ENCODE measurements at places on chromosomes 11 and 22.

DNA sequence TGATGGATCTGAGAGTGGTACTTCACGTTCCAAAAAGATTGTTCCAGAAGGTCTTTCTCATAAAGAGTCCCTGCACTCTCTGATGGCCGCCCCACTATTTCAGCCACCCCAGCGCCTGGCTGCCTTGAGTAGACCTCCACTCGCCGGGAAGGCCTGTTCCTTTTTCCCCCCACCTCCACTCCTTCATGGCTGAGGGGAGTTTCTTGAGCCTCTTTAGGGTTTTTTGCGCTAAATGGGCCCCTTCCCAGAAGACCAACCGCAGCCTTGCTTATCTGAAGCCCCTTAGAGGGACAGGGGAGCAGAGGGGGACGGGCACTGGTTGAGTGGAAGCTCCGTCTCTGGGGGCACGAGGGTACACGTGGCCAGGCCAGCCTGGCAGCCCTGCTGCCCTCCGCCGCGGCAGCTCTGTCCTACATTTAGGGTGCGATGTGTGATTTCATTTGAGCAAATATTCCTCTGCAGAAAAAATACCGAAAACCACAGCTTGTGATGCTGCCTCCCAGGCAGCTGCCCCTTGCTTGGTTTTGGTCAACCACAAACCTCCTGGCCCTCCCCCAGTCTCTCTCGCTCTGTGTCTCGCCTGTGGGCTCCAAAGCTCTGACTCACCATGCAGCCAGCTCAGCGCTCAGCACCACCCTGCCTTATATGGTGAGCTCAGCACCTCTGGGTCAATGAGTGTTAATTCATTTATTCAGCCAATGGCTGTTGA, 88.7 kb downstream of the TP53I11 start:
- DNase-seq: no peak

- DNase-seq: no peak
These were observed 24.6 kb downstream of the SDHAF2 start for GRCh38 chr11:61454520-61454919.

GRCh38 chr11:114524122-114524521, 35.6 kb downstream of the NXPE1 start:
- no peak for DNase-seq

- DNase-seq: no peak
These were observed 1176.4 kb downstream of the BRD1 start for GRCh38 chr22:48651036-48651890.

GRCh38 chr11:88036701-88037100, 138.5 kb downstream of the RAB38 start:
- DNase-seq: no peak

DNA sequence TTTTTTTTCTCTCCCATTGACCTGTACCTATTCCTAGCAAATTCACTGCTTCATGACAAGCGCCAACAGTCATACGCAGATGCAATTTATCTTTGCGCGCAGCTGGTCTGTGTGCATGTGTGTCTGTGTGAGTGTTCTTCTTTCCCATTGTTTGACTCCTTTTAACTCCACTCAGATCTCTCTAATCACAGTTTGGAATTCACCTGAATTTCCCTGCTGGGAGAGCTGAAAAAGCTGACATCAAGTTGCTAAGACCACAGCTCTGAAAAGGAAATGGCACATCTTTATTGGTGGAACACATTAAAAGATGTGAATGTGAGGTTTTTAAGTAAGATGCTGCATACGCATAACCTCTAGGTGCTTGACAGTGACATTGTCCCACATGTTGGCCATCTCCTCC, 187.4 kb upstream of the MTMR2 start:
- DNase-seq: no peak

GRCh38 chr11:2123628-2123960, 15.6 kb downstream of the IGF2 start:
- DNase-seq: no peak

DNA sequence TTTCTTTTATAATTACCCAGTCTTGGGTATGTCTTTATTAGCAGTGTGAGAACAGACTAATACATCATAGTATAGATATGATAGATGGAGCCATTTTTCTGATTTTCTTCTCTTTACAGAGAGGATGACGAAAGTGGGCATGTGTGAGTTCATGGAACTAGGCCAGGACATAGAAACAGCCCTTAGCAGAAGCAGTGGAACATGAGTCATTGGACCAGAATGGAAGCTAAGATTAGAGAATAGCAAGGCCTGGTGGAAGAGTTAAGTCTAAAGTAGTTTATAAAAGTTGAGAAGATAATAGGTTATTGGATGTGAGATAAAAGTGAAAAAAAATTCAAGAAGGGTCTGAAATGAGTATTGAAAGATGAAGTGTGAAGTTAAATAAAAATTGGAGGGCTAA, 97.0 kb upstream of the MPPED2 start:
- no peak for DNase-seq

GRCh38 chr11:33044285-33044756, 4.9 kb downstream of the TCP11L1 start:
- DNase-seq: no peak

DNA sequence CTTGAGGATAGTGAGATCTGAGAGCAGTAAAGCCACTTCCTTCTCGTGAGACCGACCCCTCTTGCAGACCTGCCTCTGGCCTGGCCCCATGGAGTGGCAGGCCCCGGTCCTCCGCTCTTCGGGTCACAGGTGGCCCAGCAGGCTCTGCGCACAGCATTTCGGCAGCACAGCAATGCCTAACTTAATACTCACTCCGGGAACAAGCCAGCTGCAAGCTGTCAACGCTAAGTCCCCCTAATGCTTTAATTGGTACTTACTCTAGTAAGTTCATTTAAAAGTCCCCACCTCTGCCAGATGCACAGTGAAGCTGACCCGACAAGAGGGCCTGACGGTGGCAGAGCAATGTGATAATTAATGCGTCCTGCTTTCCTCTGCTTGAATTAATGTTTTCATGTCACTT, 349.3 kb upstream of the B3GAT1 start:
- DNase-seq: no peak

DNA sequence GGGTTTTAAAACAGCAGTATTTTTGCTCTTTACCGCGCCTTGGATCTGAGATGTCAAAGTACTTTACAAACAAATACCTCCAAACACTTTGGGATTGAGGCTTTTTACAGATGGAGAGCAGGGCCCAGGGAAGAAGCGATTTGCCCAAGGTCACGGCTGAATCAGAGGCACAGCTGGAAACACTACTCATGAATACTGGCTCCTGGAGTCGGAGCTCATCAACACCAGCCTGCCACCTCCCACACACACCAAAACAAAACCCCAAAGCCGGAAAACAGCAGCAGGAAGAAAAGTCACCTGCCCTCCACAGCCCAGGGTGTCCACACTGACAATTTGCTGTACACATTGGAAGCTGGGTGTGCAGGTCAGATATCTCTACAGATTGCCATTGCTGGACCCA, 339.4 kb downstream of the CADM1 start:
- peak; percentile 61 for DNase-seq

DNA sequence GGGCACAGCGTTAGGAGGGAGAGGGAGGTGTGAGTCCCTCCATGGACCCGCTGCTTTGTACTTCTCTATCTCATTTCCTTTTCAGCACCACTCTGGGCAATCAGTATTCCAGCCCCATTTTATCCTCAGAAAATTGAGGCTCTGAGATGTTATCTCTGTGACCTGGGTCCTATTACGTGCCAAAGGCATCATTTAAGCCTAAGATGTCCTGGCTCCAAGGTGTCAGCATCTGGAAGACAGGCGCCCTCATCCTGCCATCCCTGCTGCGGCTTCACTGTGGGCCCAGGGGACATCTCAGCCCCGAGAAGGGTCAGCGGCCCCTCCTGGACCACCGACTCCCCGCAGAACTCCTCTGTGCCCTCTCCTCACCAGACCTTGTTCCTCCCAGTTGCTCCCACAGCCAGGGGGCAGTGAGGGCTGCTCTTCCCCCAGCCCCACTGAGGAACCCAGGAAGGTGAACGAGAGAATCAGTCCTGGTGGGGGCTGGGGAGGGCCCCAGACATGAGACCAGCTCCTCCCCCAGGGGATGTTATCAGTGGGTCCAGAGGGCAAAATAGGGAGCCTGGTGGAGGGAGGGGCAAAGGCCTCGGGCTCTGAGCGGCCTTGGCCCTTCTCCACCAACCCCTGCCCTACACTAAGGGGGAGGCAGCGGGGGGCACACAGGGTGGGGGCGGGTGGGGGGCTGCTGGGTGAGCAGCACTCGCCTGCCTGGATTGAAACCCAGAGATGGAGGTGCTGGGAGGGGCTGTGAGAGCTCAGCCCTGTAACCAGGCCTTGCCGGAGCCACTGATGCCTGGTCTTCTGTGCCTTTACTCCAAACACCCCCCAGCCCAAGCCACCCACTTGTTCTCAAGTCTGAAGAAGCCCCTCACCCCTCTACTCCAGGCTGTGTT, 829 bp upstream of the APOC3 start:
- DNase-seq: no peak

GRCh38 chr22:18005201-18005926, 19.0 kb downstream of the MICAL3 start:
- no peak for DNase-seq

DNA sequence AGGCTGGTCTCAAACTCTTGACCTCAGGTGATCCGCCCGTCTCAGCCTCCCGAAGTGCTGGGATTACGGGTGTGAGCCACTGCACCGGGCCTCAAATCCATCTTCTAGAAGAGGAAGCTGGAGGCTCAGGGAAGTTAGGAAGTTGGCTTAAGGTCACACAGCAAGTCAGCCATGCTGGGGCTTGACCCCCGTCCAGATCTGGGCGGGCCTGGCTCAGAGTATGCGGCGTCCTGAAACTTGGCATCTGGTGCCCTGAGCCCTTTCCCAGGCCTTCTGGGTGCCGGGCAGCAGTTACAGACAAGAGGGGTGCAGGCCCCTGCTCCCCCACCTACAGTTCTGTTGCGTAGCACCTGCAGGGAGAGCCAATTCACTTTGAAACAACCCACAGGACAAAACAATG, 11.2 kb downstream of the MPPED1 start:
- no peak for DNase-seq
